NCI-H1930 (cell line): ENCODE measurements at places on chromosomes 1 and 21.

DNA sequence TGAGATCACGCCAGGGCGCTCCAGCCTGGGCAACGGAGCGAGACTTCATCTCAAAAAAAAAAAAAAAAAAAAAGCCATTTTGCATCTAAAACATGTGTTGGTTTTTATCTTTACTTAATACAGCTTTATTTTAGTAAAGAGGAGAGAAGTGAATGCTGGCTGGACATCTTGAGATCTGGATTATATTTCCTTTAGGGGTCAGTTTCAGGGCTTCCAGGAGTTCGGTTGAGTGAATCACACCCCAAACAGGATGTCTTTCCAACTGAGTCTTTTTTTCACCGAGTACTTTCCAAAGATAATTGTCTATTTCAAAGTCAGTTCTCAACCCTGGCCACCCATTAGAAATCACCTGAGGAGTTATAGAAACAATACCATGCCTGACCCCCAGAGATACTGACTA, 16.6 kb upstream of the IPP start:
- DNase-seq: no peak

- no peak for DNase-seq
These were observed 19.2 kb upstream of the EVA1B start for GRCh38 chr1:36342426-36343185.

DNA sequence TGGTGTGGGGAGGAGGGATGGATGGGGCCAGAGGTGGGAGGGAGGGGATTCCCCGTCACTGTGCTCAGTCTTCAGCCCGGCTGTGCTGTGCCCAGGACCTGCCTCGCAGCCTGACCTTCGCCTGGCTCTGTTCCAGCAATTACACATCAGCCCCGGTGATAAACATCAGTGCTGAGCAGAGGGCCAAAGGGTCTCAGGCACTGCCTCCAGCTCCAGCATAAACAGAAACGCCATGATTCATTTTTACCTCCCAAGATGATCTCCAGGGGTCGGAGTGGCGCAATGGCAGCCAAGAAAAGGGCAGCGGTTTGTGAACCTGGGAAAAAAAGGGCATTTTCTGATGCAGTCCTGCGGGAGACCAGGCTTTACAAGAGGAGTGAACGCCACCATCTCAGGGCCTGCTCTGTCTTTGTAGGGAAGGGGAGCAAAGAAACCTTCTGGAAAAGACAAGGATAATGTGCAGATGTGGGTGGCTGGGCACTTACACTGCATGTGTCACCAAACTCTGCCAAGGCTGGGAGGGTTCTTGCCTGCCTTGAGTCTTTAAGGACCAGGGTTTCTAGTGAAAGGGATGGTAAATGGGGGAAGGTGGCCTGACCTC, 28.1 kb downstream of the SHISA4 start:
- no peak for DNase-seq

GRCh38 chr1:26210147-26210870, 19.9 kb downstream of the CATSPER4 start:
- no peak for DNase-seq

DNA sequence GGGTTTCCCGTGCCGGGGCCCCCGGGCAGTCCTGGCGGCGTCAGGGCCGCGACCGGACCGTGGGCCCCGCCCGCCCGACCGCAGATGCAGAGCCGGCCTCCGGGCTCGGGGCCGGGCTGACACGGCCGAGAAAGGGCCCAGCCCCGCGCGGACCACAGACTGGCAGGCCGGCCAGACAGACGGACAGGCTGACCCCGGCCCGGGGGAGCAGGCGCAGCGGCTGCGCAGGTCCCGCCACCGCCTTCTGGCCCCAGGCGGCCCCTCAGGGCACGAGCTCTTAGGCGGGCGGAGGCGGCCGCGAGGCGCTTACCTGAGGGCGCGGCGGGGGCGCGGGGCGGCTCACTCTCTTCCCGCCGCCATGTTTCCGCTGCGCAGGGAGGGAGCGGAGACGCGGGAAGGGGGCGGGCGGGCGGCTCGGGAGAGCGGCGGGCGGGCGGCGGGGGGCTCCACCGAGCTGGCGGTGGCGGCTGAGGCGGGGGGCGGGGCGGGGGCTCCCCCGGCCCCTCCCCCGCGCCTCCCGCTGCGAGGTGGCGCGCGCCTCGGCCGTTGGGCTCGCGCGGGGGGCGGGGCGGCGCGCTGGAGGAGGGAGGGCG, at the start of gene SCMH1:
TSS of gene SCMH1 (minus strand) at position 558 of the 593 bp plus-strand sequence. CDS start 56,173 bp downstream, outside the sequence.
- peak; percentile 19 for DNase-seq

- no peak for DNase-seq
These were observed 8.4 kb upstream of the IKBKE start for GRCh38 chr1:206461602-206462455.

DNA sequence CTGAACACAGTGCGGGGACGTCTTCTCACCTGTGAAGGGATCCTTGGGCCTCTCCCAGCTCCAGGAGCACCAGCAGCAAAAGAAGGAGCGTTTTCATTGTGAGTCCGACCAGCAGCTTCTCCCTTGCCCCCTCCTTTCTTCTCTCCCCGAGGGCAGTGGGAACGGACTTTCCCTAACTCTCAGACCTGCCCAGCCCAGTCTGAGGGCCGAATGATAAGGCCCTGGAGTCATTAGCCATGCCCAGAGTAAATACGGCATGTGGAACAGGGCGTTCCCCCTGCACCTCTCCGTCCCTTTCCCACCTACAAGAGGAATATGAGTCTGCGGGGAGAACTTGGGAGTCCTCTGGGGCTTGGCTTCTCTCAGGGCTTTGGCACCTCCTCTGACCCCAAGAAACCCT, at the start of gene CTSE:
TSS of gene CTSE (minus strand) at position 201 of the 400 bp plus-strand sequence. CDS start at position 97, 104 bp downstream.
- DNase-seq: no peak
